ENCODE measurements at places on chromosomes 5 and 9.

DNA sequence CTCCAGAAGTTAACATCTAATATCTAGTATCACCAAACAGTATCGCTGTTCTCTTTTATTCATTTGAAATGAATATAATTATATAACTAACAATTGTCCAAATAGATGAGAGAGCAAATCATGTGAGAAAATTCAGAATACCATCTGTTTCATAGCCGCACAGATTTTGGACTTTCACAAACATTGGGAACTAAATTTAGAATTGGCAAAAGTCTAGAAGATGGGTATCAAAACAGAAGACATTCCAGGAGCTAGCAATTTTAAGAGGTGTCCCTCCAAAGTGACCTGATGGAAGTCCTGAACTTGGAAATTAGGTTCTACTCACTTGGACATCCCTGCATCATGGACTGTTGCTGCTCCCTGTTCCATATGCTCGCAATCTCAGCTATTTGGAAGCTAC lies 57.0 kb upstream of the FSD1L start:
- DNase-seq: no peak

GRCh38 chr9:122786338-122786737 lies 2.4 kb upstream of the OR5C1 start:
- no peak for DNase-seq

DNA sequence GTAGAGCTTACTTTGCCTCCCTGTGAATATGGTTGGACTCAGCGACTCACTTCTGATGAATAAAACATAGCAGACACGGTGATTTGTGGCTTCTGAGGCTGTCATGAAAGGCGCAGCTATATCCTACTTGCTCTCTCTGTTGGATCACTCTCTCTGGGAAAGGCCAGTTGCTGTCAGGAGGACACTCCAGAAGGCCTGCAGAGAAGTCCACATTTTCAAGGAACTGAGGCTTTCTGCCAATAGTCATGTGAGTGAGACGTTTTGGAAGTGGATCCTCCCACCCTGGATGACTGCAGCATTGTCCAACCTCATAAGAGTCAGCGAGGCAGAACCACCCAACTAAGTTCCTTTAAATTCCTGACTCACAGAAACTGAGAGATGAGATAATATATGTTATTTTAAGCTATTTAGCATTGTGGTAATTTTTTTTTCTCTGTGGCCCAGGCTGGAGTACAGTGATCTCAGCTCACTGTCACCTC lies 156.0 kb upstream of the MAST4 start:
- no peak for DNase-seq

DNA sequence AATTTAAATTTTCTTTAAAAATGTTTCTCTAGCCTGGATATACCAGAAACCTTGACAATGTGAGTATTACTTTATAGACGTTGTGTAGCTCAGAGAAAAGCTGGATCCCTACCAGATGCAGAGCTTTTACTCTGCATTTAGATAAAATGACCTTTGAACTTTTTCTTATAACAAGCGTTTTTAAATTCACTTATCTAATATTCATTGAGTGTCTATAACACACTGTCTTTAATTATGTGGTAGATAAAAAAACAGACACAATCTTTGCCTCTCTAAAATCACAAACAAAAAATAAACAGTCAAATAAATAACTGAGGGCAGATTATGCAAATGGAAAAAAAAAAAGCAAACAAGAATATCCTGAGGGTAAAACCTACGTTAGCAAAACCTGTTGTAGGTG lies 773.6 kb downstream of the CDH12 start:
- no peak for DNase-seq

- no peak for DNase-seq
Measured at GRCh38 chr9:104091708-104092107, 2.4 kb upstream of the SMC2 start.

- DNase-seq: no peak
Measured at GRCh38 chr5:6576861-6577501, 55.9 kb downstream of the NSUN2 start.

DNA sequence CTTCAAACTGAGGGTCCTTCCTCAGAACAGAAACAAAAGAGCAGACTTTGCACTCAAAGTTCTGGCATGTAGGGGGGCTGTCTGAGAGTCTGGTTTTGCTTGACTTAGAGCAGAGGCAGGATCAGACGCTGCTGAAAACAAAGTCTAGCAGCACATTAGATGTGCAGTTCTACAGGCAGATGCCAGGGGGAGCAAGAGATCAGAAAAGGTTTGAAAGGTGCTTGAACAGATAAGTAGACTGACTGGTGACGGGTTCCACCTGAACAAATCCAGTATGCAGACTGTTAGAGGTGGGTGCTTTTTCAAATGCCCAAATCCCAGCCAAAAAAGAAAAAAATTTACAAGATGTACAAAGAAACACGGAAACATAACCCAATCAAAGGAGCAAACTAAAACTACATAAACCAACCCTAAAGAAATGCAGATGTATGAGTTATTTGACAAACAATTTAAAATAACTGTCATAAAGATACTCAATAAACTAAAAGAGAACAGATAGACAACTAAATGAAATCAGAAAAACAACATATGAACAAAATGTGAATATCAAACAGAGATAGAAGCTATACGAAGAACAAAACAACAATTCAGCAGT lies 194.7 kb upstream of the FREM1 start:
- DNase-seq: no peak

- DNase-seq: no peak
Measured at GRCh38 chr5:122501089-122501435, 189.0 kb downstream of the SNCAIP start.

- no peak for DNase-seq
Measured at GRCh38 chr5:140342896-140343295, 3.5 kb downstream of the HBEGF start.

- DNase-seq: no peak
Measured at GRCh38 chr9:135632841-135633240, 6.5 kb downstream of the GLT6D1 start.

- DNase-seq: no peak
Measured at GRCh38 chr5:54279960-54280359, 30.4 kb downstream of the ARL15 start.

Measured in esophagus squamous epithelium (tissue), 5 donors.